Pancreas (tissue), 10 donors: ENCODE measurements at places on chromosomes 5 and 9. TPM values are rescaled to one million over a fixed set of nuclear protein-coding genes. Genes with fewer than 3 reads are reported as not detected.

C5orf58 gene
- polyA plus RNA-seq = not detected

DNA sequence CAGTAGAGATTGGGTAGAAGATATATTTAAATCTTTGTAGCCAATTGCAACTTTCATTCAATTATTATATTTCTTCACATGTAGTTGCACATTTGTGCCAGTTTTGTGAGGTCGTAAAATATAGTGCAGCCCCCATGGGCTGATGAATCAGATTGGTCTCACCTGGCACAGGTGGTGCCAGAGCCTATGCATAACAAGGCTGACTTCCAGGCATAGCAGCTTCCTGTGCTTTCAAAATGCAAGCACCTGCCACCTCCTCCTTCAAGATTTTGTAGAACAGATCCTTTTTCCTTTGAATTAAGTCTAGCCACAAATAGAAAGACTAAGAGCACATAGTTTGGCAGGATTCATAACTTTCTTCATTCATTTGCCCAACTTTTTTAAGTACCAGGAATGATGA is 87.1 kb downstream of the STARD4 start:
- no peaks in the 10 kb centered on the region for H3K27me3 ChIP-seq
- no peaks in the 10 kb centered on the region for H3K36me3 ChIP-seq
- DNase-seq = no peak
- no peaks in the 10 kb centered on the region for H3K4me1 ChIP-seq
- no peak overlapping the region for H3K27ac ChIP-seq

DNA sequence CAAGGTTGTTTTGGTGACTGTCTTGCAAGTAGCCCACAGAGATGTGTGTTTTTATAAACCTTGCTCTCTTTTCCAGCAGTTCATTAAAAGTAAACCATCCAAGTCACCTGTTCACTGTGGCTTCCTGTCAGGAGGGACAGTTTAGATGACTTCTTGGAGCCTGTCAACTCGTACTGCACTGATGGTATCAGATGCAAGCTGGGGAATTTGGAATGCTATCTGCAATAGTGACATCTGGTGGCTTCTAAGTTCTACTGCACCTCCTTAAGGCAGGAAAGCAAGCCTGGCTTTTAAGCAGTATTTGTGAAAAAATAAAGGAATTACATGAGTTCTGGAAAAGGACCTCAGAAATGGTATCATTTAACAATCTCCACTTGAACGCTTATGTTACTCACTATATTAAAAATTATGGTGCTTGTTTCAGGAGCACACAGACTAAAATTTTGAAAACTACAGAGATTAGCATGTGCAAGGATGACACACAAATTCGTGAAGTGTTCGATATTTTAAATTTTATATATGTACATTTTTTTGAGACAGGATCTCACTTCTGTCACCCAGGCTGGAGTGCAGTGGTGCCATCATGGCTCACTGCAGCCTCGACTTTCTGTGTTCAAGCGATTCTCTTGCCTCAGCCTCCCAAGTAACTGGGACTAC is 164.0 kb downstream of the TTC39B start:
- no peaks in the 10 kb centered on the region for H3K36me3 ChIP-seq
- H3K27me3 ChIP-seq = no peaks in the 10 kb centered on the region
- DNase-seq = no peak
- H3K27ac ChIP-seq = no peak overlapping the region
- no peak overlapping the region for H3K4me3 ChIP-seq

DNA sequence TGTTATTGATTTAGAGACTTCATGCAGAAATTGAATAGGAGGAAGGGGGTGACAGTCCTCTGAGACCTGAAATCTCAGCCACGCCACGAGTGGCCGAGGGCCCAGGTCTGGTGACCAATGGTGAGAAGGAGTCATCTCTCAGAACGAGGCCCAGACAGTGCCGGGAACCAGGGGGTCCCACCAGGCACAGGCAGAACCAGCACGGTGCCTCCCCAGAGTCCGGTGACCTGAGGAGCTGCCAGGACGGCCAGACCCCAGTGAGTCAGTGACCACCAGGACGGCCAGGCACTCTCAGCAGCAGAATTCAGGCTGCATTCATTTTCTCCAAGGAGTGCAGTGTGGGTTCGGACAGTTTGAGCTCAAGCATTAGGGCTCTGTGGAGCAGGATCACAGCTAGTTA is 43.8 kb upstream of the NKD2 start:
- no peaks in the 10 kb centered on the region for H3K4me1 ChIP-seq
- no peaks in the 10 kb centered on the region for H3K36me3 ChIP-seq
- no peak overlapping the region for H3K4me3 ChIP-seq
- no peaks in the 10 kb centered on the region for H3K27me3 ChIP-seq
- no peak for DNase-seq

RNF183 gene
- polyA plus RNA-seq = 1.5 TPM

DNA sequence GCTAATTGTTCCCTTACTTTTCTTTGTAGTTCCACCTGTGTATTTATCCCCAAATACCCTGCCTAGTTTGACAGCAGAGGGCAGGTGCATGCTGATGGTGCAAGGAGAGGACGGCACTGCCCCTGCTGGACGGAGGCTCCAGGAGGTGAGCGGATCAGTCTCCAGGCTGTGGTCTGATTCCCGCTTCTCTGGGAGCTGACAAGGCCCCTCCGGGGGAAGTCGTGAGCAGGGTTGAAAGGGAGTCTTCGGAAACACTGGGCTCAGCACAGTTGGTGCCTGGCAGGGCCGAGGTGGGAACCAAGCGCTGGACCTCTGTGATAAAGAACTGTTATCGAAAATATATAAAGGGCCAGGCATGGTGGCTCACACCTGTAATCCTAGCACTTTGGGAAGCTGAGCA is 52.9 kb downstream of the RASGEF1C start:
- no peaks in the 10 kb centered on the region for H3K36me3 ChIP-seq
- no peak for DNase-seq
- no peak overlapping the region for H3K4me3 ChIP-seq
- H3K27me3 ChIP-seq = no peaks in the 10 kb centered on the region
- no peaks in the 10 kb centered on the region for H3K4me1 ChIP-seq

PGM5 gene
- polyA plus RNA-seq = 2.2 TPM

RIGI gene
- polyA plus RNA-seq = 2.4 TPM

DNA sequence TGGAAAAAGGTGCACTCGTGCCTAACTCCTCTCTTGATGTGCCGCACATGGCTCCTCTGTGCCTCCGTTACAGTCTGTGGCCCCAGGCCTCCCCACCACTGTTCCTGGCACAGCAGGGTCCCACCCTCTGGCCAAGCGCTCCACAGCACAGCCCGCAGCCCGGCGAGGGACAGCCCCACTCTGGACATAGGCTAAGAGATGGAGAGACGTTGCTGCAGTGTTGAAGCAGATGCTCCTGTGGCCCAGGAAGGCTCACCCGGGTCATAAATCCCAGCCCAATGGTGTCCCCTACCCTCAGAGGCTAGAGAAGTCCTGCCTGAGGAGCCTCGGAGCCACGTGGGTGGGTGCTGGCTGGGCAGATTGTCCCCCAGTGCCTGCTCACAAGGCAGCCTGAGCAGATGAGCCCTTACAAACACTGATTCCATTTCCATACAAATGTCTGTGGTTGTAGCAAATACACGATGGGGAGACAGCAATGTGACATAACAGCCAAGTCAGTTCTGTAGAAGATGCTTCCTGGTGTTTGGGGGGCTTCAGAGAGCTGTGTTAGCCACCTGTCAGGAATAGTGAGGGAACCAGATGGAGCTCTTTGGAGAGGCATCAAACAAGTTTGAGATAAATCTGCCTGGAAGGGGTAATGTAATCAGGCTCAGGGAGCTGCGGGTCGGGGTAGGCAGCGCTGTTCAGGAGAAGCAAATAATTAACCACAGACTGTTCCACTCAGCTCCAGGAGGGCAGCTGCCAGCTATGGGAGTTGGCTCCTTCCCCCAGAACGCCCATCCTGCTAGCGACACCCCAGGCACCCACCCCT is 41.7 kb downstream of the C5orf15 start:
- H3K27ac ChIP-seq = no peak overlapping the region
- no peak for DNase-seq
- H3K27me3 ChIP-seq = no peaks in the 10 kb centered on the region
- H3K4me1 ChIP-seq = peaks cover 8% of the 10 kb centered on the region
- H3K36me3 ChIP-seq = no peaks in the 10 kb centered on the region
- no peak overlapping the region for H3K4me3 ChIP-seq

- no peaks in the 10 kb centered on the region for H3K4me1 ChIP-seq
- H3K27ac ChIP-seq = no peak overlapping the region
- no peak overlapping the region for H3K4me3 ChIP-seq
- H3K36me3 ChIP-seq = no peaks in the 10 kb centered on the region
- no peaks in the 10 kb centered on the region for H3K27me3 ChIP-seq
These were observed 243.5 kb upstream of the FBXL7 start for GRCh38 chr5:15256485-15256884.

- no peaks in the 10 kb centered on the region for H3K4me1 ChIP-seq
- no peaks in the 10 kb centered on the region for H3K27me3 ChIP-seq
- no peak for DNase-seq
- H3K36me3 ChIP-seq = no peaks in the 10 kb centered on the region
- no peak overlapping the region for H3K27ac ChIP-seq
These were observed 125.5 kb downstream of the DCP2 start for GRCh38 chr5:113102121-113102531.

- no peaks in the 10 kb centered on the region for H3K36me3 ChIP-seq
- no peaks in the 10 kb centered on the region for H3K27me3 ChIP-seq
- no peaks in the 10 kb centered on the region for H3K4me1 ChIP-seq
- no peak for DNase-seq
- H3K4me3 ChIP-seq = no peak overlapping the region
- H3K27ac ChIP-seq = no peak overlapping the region
These were observed 65.4 kb downstream of the PTPDC1 start for GRCh38 chr9:94149696-94150095.

CFAP157 gene
- polyA plus RNA-seq = 2.1 TPM

SPINK4 gene
- 9.2 TPM for polyA plus RNA-seq

DNA sequence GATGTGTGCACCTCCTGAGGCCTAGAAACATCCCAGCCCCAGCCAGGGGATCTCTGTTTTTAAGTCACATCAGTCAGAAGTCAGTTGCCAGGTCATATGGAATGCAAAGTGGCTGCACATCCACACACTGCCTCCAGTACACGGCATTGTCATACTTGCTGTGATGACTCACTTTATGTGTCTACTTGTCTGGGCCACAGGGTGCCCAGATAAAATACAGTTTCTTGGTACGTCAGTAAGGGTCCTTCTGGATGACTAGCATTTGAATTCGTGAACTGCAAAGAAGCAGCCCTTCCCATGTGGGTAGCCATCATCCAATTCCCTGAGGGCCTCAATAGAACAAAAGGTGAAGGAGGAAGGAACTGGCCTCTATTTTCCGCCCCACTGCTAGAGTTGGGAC is 27.7 kb downstream of the AUH start:
- no peak overlapping the region for H3K27ac ChIP-seq
- DNase-seq = no peak
- H3K27me3 ChIP-seq = no peaks in the 10 kb centered on the region
- no peaks in the 10 kb centered on the region for H3K36me3 ChIP-seq
- no peak overlapping the region for H3K4me3 ChIP-seq

GRCh38 chr5:179880066-179880650 is 21.5 kb upstream of the MRNIP start:
- no peak overlapping the region for H3K27ac ChIP-seq
- H3K27me3 ChIP-seq = no peaks in the 10 kb centered on the region
- H3K36me3 ChIP-seq = peaks cover 13% of the 10 kb centered on the region
- H3K4me1 ChIP-seq = no peaks in the 10 kb centered on the region
- DNase-seq = no peak
- no peak overlapping the region for H3K4me3 ChIP-seq

DNA sequence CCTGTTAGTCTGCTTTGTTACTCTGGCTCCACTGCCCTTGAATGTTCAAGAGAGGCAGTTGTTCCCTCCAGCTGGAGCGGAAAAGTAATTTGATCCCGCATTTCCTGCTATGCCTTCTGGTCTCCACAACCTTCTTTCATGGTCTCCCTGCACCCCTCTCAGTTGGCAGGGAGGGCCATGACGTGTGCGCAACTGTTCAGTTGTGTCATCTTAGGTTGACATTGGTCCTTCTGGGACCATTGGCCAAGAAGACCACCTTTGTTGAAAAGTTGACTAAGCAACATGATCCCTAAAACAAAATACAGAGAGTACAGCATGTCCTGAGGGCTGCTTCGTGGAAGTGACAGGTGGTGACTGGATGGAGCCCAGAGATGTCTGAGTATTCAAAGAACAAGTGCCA is 192.5 kb upstream of the TUT7 start:
- no peak overlapping the region for H3K27ac ChIP-seq
- no peaks in the 10 kb centered on the region for H3K4me1 ChIP-seq
- H3K4me3 ChIP-seq = no peak overlapping the region
- no peaks in the 10 kb centered on the region for H3K36me3 ChIP-seq
- no peaks in the 10 kb centered on the region for H3K27me3 ChIP-seq
- no peak for DNase-seq

DNA sequence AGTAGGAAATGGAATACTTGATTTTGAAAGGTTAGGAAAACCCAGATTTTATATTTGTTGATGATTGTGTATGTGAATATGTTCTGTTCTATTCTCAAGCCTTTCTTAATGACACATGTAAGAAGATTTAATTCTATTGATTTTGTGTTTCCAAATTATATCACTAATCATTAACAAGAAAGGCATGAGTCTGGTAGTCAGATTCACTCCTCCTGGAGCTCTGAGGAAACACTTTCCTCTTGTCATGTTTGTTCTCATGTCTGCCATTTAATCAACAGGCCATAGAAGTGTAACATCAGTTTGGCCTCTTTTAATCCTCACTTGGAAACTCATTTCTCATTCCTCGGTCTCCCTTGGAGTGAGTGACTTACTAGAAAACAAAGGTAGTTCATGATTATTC is 40.6 kb upstream of the F2R start:
- H3K36me3 ChIP-seq = peaks cover 49% of the 10 kb centered on the region
- H3K27me3 ChIP-seq = no peaks in the 10 kb centered on the region
- no peak for DNase-seq

PDCD1LG2 gene
- polyA plus RNA-seq = 0.09 TPM

- H3K36me3 ChIP-seq = no peaks in the 10 kb centered on the region
- H3K27me3 ChIP-seq = no peaks in the 10 kb centered on the region
- no peaks in the 10 kb centered on the region for H3K4me1 ChIP-seq
- H3K4me3 ChIP-seq = no peak overlapping the region
These were observed 32.4 kb upstream of the CTNNA1 start for GRCh38 chr5:138720840-138721239.

GRCh38 chr5:97601651-97602050 is 418.6 kb upstream of the RIOK2 start:
- H3K4me1 ChIP-seq = no peaks in the 10 kb centered on the region
- H3K4me3 ChIP-seq = no peak overlapping the region
- no peaks in the 10 kb centered on the region for H3K36me3 ChIP-seq
- DNase-seq = no peak
- no peak overlapping the region for H3K27ac ChIP-seq

PDZD2 gene
- 4.5 TPM for polyA plus RNA-seq

C9orf152 gene
- 1.3 TPM for polyA plus RNA-seq

GLRA1 gene
- polyA plus RNA-seq = 0.08 TPM

- H3K4me1 ChIP-seq = no peaks in the 10 kb centered on the region
- H3K27ac ChIP-seq = no peak overlapping the region
These were observed 3.3 kb upstream of the SLC2A8 start for GRCh38 chr9:127393645-127394044.

FOXD4L4 gene
- 0.07 TPM for polyA plus RNA-seq

GRCh38 chr5:181243564-181244343 is at the start of gene RACK1:
Gene RACK1 (minus strand): TSS chr5:181243906. CDS start chr5:181243800, 106 bp downstream.
- no peaks in the 10 kb centered on the region for H3K27me3 ChIP-seq
- peak within 1 kb of the TSS; percentile 98 for H3K27ac ChIP-seq
- peaks cover 31% of the 10 kb centered on the region for H3K36me3 ChIP-seq
- H3K4me3 ChIP-seq = peak within 1 kb of the TSS; percentile 87
- peak; percentile 89 for DNase-seq

FOXD4L3 gene
- polyA plus RNA-seq = 0.15 TPM

RANBP3L gene
- 0.08 TPM for polyA plus RNA-seq
